ENCODE measurements at places on chromosomes 3 and 15. TPM values are rescaled to one million over a fixed set of nuclear protein-coding genes. Genes with fewer than 3 reads are reported as not detected.

DNA sequence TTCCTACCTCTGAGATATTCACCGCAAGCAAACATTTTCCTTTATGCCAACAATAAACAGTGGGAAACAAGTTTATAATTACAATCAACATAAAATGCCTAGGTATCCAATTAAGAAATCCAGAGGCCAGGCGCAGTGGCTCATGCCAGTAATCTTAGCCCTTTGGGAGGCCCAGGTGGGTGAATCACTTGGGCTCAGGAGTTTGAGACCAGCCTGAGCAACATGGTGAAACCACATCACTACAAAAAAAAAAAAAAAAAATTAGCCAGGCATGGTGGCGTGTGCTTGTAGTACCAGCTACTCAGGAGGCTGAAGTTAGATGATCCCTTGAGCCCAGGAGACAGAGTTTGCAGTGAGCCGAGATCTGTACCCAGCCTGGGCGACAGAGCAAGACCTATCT, 17.3 kb downstream of the TBC1D2B start:
- DNase-seq: no peak

DNA sequence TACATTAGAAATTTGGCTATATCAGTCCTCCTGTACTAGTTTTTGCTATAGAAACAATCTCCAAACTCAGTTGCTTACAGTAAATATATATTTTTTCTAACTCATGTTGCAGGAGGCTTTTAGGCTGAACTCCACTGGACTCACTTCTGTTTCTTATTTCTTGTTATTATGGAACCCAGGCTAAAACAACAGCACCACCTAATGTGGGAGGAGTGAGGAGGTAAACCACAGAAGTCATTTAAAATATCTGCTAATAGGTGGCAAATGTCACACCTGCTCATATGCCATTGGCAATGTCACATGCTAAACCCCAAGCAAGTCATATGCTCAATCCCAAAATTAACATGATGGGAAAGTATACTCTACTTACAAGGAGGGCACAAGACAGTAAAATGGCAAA, 462.2 kb downstream of the PLOD2 start:
- no peak for DNase-seq

DNA sequence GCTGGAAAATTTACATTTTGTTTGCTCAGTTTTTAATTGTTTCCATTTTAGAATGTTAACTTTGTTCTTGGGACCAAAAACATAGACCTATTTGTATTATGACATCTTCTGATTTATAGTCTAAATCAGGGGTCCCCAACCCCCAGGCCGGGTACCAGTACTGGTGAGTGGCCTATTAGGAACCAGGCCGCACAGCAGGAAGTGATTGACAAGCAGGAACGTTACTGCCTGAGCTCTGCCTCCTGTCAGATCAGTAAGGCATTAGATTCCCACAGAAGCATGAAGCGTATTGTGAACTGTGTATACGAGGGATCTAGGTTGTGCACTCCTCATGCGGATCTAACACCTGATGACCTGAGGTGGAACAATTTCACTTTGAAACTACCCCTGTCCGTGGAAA, 51.9 kb downstream of the GHSR start:
- no peak for DNase-seq

DNA sequence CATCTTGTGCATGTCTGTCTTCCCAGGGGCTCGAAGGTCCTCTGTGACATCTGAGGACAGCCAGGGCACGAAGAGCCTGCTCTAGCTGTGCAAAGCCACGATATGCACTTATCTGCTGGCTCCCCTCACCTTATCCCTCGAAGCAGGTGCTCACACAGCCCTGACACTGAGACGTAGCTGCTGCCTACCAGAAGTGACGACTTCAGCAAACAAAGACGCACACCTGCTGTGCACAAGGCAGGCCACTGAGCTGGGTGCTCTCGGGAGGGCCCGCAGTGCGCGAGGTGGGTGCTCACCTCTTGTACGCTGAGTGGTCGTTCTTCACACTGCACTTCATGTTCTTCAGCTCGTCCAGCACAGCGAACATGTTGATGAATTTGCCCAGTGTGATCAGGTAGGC, 37.3 kb downstream of the CYFIP1 start:
- no peak for DNase-seq

GRCh38 chr3:49683162-49683561, 6.1 kb downstream of the MST1 start:
- no peak for DNase-seq

CYP19A1 gene
- polyA plus RNA-seq: 0.93 TPM

TIGIT gene
- polyA plus RNA-seq: 0.29 TPM

THPO gene
- polyA plus RNA-seq: 2.2 TPM

FGF7 gene
- 64.1 TPM for polyA plus RNA-seq
